H1 (cell line): ENCODE measurements at places on chromosomes 4 and X.

GRCh38 chr4:41024556-41025491 lies 189.5 kb downstream of the APBB2 start:
- no peak for DNase-seq

GRCh38 chrX:41921492-41922430 lies 1.6 kb downstream of the CASK start:
- DNase-seq: no peak

- no peak for DNase-seq
These were observed 188.5 kb upstream of the TEX13C start for GRCh38 chrX:125131164-125131563.

DNA sequence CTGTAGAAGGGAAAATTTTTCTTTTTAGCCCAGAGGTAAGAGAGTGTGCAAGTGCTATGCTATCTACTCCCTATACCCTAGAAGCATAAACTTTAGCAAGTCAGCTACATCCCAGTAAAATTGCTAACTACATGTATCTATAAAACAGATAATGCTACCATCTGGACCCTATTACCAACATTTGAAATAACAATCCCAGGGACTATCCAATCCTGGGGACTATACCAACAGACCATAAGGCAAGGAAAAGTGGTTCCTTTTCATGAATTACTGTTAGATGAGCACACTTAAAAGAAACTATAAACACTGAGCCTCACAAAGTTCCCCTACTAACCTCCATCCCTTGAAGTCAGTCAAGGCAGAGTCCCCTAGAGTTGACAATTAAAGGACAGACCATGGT lies 213.6 kb upstream of the VEGFC start:
- DNase-seq: no peak

DNA sequence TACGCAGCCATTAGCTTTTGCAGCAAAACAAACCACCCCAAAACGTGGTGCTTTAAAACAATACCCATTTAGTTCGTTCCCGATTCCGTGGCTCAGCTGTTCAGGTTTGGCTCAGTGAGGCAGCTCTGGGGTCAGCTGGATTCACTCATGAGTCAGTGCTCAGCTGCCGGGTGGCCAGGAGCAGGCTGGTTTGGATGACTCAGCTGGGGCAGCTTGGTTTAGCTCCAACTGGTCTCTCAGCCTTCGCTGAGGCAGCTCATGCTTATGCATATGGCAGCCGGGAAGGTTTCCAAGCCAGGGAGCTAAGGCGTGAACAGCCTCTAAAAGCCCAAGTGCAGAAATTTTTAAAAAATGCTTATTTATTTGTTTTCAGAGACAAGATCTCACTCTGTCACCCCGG lies 13.3 kb upstream of the CD99 start:
- DNase-seq: no peak

GRCh38 chrX:38717871-38718270 lies 83.4 kb upstream of the MID1IP1 start:
- DNase-seq: no peak

DNA sequence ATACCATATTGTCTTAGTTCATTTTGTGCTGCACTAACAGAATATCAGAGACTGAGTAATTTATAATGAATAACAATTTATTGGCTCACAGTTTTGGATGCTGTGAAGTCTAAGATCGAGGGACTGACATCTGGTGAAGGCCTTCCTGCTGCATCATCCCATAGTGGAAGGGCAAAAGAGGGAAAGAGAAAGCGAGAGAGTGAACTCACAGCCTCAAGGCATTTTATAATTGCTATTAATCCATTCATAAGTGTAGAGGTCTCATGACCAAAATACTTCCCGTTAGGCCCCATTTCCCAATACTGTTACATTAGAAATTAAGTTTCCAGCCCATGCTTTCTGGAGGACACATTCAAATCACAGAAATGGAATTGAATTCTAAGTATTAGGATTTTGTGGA lies 554.4 kb downstream of the TRAM1L1 start:
- DNase-seq: no peak

DNA sequence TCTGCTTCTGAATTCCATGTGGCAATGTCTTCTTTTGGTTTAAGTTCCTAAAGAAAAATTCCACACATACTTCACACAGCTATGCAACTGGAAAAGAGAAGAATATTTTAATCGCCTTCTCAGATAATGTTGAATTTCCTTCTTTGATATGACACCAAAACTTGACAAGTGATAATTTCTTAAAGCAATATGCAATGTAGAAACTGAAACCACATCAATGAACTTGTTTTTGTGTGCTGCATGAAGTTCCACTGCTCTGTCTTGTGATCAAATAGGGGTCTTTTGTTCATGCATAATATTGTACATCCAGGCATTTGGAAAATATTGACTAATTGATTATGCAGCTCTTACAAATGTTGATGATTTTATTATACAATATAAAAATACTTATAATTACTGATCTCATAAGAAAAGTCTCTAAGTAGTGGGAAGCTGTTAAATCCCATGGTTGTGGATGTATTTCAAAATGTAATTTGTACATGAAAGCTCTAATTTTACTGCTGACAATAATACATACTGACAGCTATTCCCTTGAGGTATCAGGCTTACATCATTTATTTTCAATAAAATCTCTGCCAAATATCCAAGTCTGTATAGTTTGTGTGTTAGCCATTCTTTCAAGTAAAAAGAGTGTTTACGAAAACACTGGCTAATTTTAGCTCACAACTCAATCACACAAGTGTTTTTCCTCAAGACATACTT lies 56.5 kb downstream of the AGA start:
- no peak for DNase-seq

DNA sequence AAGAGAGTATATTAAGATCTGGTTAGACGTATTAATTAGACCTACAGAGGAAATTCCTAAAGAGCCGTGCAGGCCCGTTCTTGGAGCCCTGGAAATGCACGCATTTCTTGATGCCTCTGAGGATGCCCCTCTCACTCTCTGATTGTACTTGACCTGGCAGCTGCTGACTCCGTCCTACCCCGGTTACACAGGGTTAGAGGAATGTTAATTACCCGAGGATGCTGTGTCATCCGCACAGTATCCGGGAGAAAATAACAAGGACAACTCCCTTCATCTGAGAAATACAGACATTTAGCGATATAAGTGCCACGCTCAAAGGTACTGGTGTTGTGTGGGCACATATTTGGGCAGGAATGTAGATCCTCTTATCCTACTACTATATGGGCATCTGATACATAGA lies 404.6 kb upstream of the FAT1 start:
- DNase-seq: no peak

DNA sequence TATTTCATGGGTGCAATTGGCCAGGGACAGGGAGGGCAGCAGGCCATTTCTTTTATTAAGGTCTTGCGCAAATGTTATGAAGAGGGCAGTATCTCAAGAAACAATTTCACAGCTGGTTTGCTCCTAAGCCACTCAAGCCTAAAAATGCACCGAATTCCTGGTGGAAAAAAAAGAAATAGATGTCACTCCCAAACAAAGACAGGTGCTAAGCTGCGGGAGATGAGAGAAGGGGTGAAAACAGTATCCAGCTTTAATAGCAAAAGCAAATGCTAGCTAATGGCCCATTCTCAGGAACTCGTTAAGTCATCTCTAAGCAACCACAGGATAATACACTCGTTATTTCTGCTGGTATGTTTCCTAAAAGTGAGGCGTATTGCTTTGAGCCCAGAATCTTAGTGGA lies 116.4 kb downstream of the ARX start:
- DNase-seq: no peak

- DNase-seq: no peak
These were observed 31.0 kb downstream of the ALPK1 start for GRCh38 chr4:112327965-112328733.

- no peak for DNase-seq
These were observed 62.5 kb downstream of the SLAIN2 start for GRCh38 chr4:48403779-48404178.

- DNase-seq: no peak
These were observed 168.4 kb downstream of the KCNIP4 start for GRCh38 chr4:21780148-21780547.

GRCh38 chr4:25351777-25352416 lies 25.2 kb upstream of the ANAPC4 start:
- DNase-seq: no peak

DNA sequence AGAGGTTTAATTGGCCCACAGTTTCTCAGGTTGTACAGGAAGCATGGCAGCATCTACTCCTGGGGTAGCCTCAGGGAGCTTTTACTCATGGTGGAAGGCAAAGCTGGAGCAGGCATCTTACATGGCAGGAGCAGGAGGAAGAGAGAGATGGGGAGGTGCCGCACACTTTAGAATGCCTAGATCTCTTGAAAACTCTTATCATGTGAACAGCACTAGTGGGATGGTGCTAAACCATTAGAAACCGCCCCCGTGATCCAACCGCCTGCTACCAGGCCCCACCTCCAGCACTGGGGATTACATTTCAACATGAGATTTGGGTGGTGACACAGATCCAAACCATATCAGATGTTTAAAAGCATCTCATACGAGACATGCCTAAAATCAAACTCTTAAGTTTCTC lies 41.6 kb upstream of the SCOC start:
- DNase-seq: no peak

DNA sequence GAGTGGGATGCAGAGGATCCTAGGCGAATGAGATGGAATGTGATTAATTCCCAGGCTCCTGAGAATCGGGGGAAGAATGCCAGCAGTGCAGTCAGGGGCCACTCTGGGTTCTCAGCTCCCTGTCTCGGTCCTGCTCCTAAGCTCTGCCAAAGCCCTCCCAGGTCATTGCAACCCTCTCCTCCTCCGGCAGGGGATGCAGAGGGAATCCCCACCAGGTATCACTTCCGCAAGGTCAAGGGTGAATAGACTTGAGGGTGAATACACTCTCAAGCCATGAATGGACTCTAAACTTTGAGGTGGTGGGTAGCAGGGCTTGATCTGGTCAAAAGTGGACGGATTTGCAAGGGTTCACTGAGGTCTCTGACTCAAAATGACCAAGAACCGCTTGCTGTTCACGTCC lies 139.3 kb upstream of the MXRA5 start:
- DNase-seq: no peak

- no peak for DNase-seq
These were observed 118.3 kb upstream of the ATOH1 start for GRCh38 chr4:93710101-93710846.

DNA sequence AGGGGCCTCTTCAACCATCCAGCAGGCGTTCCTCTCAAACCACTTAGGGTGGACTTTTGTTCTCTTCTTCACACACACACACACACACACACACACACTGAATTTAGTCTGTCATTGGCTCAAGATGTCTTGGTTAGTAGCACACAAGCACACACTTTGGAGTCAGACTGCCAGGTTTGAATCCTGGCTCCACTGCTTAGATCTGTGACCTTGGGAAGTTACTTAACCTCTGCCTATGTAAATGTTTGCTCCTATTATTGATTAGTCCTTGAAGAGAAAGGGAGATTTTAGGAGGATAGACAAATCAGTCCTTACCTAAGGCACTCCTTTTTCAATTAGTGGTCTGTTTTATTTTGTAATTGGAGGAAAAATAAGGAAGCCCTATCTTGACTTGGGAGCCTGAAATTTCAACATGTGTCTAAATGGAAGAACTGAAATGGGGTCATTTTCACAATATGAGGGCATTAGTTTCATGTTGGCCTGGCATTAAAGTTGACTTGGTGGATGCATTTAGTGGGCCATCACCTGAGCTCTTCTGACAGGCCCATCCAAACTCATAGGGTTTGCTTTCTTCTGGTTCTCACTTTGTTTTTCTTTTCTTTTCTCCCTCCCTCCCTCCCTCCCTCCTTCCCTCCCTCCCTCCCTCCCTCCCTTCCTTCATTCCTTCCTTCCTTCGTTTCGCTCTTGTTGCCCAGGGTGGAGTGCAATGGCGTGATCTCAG lies 13.3 kb upstream of the TMEM131L start:
- no peak for DNase-seq

GRCh38 chrX:82528525-82528924 lies 979.6 kb upstream of the POU3F4 start:
- DNase-seq: no peak

GRCh38 chr4:80010316-80010715 lies 62.7 kb downstream of the ANTXR2 start:
- no peak for DNase-seq

- no peak for DNase-seq
These were observed 19.4 kb upstream of the AGA start for GRCh38 chr4:177461606-177462005.

DNA sequence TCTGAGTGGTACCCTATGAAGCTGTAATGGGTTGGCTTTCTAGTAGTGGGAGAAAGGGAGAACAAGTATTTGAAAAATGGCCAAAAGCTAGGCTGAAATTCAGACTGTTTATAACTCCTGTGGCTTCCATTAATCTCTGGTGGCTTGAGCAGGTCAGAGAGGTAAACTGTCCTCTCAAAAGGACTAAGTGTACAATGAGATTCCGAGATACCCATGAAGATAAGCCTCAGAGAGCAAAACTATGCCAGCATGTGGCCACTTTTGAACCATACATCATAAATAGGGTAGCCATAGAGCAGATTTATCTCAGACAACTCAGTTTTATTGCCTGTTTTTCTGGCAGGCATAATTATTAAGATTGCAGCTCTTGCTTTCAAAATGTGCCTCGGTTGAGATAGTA lies 89.2 kb downstream of the CHRDL1 start:
- DNase-seq: no peak

DNA sequence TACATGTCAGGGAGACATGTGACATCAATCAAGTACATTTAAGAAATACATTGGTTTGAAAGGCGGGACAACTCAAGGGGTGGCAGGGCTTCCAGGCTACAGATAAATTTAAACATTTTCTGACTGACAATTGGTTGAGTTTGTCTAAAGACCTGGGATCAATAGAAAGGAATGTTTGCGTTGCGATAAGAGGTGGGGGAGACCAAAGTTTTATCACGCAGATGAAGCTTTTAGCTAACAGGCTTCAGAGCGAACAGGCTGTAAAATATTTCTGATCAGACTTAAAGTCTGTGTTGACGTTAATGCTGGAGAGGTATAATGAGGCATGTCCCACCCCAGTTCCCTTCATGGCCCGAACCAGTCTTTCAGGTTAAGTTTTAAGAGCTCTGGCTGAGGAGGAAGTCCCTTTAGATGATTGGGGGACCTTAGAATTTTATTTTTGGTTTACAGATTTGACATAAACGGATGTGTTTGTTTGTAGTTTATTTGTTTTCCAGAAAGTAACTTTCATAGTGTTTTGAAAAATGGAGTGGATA lies 346.7 kb upstream of the RASGEF1B start:
- DNase-seq: no peak

- DNase-seq: no peak
These were observed 646.7 kb downstream of the TLL1 start for GRCh38 chr4:166519774-166520173.

DNA sequence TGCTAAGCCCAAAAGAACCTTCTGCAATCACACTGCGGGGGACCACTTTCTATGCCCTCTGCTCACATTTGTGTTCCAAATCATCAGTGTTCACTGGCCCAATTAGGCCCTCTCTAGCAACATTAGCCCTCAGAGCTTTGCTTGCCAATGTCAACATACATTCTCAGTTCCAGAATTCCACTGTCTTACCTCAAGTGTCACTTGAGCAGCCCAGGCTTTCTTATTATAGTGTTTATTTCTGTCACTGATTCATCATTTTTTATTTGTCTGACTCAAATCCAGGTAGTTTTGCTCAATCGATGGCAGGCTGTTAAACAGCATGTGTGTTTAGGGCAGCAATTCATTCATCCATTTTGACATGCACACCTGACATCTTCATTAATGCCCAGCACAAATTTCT lies 291.2 kb downstream of the TEX13A start:
- DNase-seq: no peak
